ENCODE measurements at places on chromosomes 16 and 17. TPM values are rescaled to one million over a fixed set of nuclear protein-coding genes. Genes with fewer than 3 reads are reported as not detected.
A peak's percentile ranks its signal among the peaks of the same experiment; 100 is the strongest.

Gene SLC25A39
- 133 TPM for total RNA-seq

Gene C16orf74
- 0.23 TPM for total RNA-seq

Gene IRX6
- total RNA-seq = not detected

Gene SNX20
- total RNA-seq = 72.1 TPM

Gene SEZ6L2
- total RNA-seq = not detected

Gene CRYM
- not detected for total RNA-seq

DNA sequence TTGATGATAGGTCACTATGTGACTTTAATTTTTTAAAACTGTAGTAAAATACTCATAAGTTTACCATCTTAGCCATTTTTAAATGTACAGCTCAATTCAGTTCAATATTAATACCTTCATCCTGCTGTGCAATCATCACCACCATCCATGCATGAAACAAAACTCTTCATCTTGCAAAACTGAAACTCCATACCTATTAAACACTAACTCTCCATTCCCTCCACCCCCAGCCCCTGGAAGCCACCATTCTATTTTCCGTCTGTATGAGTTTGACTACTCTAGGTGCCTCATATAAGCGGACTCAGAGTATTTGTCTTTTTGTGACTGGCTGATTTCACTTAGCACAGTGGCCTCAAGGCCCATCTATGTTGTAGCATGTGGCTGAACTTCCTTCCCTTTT lies 9.4 kb upstream of the CNEP1R1 start:
- DNase-seq = no peak

GRCh38 chr17:65086465-65086864 lies 29.9 kb upstream of the GNA13 start:
- DNase-seq = no peak

DNA sequence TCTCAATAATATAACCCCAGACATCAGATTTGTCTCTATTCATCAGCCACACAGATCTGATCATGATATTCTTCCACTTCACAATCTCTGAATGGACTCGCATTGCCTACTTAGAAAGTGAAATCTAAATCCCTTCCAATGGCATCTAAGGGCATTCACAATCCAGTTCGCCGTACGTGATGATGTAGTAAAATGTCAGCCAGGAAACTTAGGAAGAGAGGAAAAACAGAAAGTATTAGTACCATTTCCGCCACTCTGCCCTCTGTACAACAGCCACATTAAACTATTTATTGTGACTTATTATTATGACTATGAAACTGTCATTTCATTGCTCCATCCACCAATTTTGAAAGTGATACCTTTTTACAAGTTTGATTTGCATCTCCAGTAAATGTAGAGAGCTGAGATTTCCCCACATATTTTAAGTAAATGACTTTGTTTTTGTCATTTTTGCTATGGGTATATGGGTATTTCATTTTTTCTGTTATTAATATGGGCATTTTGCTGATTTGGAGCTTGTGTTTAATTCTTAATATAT lies 69.4 kb upstream of the SMIM36 start:
- DNase-seq = no peak

- DNase-seq = no peak
Measured at GRCh38 chr16:35506898-35507194, 2047.4 kb downstream of the TP53TG3F start.

DNA sequence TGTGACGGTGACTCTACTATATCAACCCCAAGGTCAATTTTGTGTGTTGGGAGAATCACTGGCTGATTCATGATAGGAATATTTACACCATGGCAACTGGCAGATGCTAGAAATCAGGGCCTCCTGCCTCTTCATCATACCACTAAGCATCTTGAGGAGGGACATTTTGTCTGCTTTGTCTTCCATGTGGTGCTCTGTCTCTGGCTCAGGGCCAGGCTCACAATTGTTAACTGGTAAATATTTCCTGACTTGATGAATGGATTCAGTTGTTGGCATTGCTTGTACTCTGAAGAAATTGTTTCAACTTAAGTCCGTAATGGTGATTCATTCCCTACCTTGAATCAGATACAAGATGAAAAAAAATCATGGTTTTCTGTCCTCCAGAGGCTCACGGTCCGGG lies 292.7 kb downstream of the HAPSTR1 start:
- no peak for DNase-seq

DNA sequence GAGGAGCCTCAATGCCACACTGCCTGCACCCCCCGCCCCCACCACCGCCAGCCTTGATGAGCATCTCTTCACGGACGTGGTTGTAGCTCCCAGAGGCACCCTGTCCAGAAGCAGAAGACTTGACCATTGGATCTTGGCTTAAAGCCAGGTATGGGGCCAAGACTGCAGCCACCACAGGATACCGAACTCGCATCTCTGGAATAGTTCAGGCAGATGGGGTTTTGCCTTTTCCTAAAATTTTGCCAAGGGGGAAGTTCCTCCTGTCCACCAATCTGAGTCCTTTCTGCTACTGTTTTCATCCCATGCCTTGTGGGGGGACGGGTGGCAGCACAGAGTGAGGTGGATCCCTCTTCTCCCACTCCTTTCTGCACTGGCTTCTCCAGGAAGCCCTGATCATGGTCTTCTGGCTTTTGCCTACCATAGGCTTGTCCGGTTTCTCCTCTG lies 939 bp downstream of the CORO6 start:
- no peak for DNase-seq

DNA sequence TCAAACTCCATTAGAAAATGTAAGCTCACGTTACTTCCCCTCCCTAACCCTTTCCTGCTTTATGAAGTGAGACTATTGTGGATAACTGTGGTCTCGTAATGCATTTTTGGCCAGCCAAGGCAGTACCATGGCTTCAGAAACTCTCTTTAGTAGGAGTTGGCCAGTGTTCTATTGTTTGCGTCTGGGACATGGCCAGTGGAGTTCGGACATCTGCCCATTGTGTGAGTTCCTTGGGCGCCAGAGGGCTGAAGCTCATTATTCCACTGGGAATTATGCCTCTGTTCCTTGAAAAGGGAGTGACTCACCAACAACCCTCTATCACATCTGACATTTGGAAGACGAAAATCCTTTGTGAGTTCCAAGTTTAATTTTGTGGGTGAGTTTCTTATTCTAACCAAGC lies 319.5 kb upstream of the SOX9 start:
- no peak for DNase-seq

DNA sequence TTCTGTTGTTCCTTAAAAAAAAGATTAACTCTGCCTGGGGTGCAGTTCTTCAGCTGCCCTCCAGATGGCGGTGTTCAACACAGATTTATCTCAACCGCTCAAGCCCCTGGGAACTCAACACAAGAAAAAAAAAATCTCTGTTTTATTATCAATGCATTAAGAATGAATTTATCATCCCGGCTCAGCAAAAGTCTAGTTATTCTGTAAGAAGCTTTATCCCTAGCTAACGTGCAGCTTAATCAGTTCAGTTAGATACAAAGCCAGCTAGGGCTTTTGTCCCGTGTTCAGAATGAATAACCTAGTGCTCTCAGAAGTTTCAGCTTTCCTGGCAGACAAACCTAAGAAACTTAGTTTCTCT lies 475.9 kb upstream of the CCL2 start:
- peak; percentile 43 for DNase-seq

DNA sequence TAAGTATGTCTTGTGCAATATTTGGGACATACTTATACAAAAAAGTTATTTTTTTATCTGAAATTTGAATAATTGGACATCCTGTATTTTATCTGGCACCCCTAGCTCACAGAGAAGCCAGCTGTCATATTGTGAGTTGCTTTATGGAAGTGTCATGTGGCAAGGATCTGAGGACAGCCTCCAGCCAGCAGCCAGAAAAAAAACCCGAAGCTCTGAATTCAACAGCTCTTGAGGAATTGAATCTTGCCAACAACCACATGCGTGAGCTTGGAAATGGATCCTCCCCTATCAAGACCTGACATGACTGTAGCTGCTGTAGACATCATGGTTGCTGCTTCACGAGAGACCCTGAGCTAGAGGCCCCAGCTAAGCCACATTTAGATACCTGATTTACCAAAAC lies 187.2 kb upstream of the SHISA6 start:
- DNase-seq = no peak

- DNase-seq = no peak
Measured at GRCh38 chr17:61465550-61466237, 13.5 kb downstream of the TBX4 start.

GRCh38 chr16:81265658-81266451 lies 27.4 kb downstream of the BCO1 start:
- no peak for DNase-seq

DNA sequence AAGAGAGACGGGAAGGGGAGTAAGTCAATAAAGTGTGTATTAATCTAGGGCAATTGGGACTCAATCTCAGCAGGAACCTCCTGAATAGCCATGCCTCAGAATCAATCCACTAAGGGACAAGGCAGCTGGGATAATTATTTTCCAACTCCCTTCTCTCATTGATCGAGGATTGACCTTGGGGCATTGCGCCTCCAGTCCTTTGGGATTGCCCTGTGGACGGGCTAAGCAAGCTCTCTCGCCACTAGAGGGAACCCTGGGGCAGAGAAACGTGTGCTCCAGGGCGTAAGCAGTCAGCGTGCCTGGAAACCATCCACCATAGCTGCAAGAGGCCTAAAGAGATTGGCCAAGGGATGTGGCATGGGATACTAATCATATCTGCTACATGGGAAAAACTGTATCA lies 53.9 kb upstream of the ERCC4 start:
- peak; percentile 63 for DNase-seq

DNA sequence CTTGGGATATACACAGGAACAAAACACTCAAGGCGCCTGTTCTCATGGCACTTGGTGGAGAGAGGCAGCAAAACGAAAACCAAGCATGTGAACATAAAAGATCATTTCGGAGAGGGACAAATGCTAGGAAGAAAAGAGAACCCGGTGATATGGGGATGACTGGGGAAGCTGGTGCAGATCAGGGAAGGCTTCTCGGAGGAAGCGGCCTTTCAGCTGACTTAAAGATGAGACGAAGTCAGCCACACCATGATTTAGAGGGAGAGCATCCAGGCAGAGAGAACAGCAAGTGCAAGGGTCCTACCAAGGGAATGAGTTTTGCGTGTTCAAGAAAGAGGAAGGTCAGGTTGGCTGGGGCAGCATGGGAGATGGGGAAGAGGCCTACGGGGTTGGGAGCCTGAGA lies 250.9 kb downstream of the KATNIP start:
- DNase-seq = no peak

GRCh38 chr17:46770818-46771560 lies 47.5 kb downstream of the WNT3 start:
- no peak for DNase-seq

DNA sequence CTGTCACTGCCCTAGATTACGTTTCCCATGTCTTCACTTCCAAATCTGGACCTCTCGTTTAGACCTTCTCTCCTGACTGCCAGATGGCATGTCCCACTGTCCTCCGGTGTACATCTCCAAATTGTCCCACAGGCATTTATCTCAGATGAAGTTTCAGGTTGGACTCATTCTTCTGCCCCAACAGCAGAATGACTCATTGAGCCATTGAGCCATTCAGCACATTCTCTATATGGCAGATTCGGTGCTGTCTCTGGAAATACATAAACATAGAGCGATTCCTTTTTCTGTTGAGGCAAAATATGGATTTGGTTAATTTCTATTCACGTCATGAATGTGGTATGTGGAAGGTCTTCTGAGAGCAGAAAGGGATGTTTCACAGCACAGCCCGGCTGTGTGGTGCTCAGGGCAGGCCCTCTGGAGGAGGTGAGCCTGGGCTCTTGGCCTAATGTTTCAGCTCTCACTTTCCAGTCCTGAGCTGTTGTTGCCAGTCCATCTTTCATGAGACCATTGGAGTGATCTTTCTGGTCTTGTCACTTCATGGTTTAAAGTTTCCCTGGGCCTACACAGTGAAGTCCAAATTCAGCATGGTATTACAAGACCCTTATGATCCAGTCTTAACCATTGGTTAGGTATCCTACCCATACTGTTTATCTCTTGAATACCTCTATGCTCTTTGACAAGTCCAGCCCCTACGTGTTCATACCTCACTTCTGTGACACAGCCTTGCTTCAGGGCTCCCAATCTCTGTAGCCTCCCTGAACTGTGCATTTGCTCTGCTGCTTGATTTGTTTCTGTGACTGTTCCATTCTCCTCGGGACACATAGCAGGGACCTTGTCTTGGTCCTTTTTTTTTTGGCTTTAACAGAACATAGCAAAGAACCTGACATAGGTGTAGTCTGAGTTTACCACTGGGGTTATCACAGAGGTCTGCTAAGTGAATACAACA lies 15.9 kb downstream of the HAPSTR1 start:
- DNase-seq = no peak
